ENCODE measurements at places on chromosomes 4 and X.

- DNase-seq, result peak; percentile 72
These were observed 125.3 kb downstream of the COL4A6 start for GRCh38 chrX:108312957-108313356.

GRCh38 chr4:159097785-159098184, 5.1 kb upstream of the RAPGEF2 start:
- no peak for DNase-seq

DNA sequence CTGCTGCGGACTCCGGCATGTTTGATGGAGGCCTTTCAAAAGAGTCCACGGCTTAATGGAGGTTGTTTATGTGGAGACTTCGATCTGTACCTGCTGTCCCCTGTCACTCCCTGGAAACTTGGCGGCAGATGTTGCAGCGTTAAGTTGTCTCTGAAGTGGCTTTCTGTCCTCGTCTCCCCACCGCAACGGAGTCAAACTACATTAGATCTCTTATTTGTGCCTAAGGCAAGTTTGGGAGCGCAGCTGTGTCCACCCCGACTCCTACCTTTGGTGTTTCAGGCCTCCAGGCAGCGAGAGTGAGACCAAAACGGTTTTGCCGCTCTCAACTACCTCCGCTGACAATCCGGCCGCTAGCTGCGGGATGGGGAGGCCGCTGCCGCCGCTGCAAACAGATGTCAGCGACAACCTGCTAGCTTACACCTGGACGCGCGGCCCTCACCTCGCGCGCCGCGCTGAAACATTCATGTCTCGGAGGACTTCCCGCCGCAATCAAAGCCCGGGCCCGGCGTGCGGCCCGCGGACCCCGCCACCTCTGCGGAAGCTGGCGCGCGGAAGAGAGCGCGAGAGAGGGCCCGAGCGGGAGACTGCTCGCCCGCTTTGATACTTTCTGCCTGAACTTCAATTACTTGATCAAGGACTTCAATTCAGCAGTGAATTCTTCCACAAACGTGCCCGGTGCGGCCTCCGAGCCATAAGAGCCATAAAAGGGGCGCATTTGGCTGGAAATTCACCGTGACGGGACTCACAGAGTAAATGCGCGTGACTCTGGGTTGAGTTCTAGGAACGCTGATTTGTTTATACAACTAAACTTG, 108.4 kb downstream of the ANTXR2 start:
- no peak for DNase-seq

GRCh38 chr4:139851133-139851532, 185.5 kb downstream of the MGST2 start:
- no peak for DNase-seq
